GM12864 (cell line): ENCODE measurements at places on chromosomes 7 and 10.

DNA sequence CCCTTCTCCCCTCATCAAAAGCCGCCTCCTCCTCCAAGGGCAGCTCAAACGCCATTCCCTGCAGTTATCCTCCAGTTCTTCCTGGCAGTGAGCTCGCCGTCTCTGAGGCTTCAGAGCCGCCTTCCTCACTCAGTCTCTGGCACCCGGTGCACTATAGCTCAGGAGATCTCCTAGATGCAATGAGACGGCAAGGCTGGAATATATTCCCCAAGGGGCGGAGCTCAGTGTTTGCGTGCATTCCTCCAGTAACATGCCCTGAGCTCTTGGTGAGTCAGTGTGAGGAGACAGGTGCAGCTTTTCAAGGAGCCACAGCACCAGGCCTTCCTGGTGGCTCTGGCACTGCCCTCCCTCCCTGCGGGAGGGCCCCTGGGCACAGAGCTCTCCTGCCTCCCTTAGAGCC lies 512.6 kb upstream of the FOXK1 start:
- no peak for DNase-seq

GRCh38 chr7:34038816-34039470 lies 133.6 kb downstream of the BMPER start:
- DNase-seq, result no peak

DNA sequence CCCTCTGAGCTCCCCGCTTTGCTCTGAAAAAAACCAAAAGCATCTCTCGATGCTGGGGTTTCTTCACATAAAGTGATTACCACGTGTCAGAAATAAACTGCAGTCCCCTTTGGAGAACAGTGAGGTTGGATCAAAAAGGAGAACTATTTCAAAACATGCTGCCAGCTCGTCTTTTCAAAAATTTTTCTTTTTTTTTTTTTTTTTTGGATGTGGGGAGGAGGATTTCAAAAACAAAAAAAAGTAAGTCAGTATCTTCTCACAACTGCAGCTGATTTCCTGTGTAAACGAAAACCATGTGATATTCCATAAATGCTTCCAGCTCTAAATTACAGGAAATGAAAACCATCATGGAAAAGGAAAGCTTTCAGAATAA lies 155.0 kb upstream of the LYZL2 start:
- no peak for DNase-seq

DNA sequence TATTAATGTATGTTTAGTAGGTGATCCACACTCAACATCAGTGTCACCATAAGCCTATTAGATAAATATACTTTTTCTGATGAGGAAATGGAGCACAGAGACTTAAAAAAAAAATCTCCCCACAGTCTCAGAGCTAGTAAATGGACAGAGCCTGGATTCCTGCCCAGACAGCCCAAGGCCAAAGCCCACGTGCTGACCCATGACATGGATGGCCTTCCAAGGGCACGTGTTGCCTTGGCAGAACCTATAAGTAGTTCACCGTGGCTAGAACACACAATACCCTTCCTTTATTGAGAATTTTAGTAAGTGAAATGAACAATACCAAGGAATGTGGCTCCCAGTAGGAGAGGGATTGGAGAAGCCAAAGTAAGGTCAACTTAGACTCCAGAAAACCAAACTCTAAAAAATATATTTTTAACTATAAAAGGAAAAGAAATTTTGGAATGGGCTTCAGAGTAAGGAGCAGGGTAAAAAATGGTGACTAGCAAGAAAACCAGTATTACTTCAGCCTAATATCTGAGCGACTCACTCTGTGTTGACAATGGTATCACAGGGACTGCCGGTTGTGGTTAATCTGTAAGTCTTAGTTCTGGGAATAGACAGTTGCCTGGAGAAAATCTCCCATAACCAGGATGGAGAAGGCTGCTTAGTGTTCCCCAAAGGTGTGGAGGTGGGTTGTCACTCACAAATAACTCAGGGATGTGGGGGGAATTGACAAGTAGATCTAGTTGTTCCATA lies 223.0 kb downstream of the SORCS1 start:
- no peak for DNase-seq

GRCh38 chr10:132542086-132542775 lies 4.6 kb downstream of the INPP5A start:
- no peak for DNase-seq

DNA sequence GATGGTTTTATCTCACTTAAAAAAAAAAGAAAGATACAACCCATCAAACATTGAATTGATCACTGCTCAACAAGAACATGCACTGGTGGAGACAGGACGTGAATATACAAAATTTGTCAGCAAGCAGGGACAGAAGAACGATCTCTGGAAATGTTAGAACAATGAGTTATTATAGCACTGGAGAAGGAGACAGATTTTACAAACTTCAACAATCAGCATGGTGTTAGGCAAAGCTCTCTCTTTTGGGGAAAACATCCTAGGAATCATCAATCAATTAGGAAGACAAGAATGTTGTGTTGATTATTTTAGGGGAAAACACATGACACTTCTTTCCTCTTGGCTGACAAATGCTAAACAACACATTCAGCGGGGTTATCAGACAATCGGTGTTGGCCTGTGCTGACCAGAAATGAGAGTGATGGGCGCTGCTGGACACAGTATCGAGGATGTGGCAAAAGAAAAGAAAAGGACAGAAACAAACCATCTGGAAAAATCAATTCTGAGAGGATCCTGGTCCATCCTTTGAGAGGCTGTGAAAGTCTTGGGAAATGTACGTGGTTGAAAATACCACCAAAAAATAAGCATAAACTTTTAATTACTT lies 103.9 kb downstream of the RAPGEF5 start:
- no peak for DNase-seq

DNA sequence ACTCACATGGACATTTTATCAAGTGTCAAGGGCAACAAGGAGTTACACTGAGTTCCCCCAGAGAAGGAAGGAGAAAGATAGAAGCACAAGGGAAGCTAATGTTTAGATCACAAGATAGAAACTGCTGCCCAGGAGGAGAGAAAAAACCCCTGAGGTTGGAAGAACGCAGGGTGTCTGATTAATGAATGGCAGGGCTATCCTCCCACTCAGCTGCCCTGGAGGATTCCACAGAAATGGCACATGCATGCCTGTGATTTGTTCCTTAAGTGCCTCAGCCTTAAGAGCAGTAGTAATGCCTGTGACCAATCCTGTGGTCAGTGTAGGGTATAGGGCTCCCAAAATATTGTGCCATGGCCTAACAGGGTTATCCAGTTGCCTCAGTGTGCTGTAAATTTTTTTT lies 20.2 kb downstream of the DNAJB9 start:
- DNase-seq, result no peak

GRCh38 chr7:23931633-23932032 lies 221.6 kb downstream of the STK31 start:
- no peak for DNase-seq

DNA sequence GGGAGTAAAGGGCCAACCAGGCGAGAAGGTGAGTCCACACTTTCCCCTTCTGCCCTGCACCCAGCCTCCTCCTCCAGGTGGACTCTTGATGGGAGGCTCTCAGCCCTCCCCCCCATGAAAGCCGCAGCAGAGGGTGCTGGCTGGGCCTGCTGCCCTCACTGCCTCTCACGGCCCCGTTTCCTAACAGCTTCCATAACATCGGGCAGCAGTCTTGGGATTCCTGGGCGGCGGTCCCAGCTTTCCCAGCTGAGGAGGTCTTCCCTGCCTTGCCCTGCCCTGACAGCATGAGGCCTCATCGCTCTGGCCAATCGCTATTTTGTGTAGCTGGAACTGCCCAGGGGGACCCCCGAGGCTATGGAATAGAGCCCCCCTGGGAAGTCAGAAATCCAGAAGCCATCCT lies 76.3 kb downstream of the COL13A1 start:
- DNase-seq, result no peak

GRCh38 chr10:120505866-120506265 lies 48.8 kb downstream of the PLPP4 start:
- no peak for DNase-seq

GRCh38 chr7:155681663-155682062 lies 37.2 kb downstream of the RBM33 start:
- DNase-seq, result no peak

DNA sequence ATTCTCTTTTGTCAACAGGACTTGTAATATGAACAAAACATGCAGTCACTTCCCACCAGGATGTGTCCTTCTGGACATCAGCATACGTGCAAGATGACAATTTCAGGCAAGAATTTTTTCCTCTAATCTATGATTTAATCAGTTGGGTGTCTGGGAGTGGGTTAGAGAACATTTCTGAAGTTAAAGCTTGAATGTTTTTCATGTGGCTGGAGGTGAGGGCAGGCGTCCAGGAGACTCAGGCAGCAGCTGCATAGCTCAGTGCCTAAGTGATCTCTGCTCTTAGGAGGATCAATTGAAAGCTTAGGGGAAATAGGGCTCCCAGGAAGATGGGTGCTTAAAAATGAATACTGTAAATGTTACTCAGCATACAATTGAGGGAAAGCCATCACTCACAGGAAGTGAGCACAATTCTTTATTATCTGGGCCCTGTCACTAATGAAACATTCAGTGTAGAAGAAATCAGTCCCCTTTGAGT lies 457.6 kb upstream of the KLF6 start:
- DNase-seq, result no peak

DNA sequence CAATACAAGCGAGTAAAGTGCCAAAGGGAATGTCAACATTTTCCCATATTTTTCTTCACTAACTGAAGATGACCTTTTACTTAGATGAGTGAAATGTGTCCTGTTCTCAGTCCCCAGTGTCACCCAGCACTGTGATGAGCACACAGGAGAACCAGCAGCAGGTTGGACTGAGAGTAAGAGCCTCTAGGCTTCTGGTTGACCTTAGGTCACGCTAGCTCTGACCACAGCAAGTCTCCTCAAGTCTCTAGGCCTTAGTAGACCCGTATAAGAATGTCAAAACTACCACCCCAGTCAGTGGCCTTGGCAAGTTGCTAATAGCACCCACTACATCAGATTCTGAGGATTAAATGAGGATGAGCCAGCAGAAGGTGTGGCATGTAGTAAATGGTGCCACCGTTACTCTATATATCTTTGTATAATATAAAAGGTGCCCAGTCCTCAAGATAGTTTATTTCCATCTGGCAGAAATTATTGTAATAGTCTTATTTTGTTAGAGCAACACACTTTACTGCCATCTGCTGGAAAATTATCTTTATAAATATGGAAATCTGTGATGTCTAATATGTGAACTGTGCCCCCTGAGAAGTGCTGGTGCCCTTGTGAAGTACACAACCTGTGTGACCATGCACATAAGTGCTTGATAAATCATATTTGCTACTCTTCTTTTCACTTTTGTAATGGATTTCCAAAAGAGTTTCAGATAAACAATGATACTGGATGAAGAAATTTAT lies 75.7 kb downstream of the SPAG6 start:
- DNase-seq, result no peak

DNA sequence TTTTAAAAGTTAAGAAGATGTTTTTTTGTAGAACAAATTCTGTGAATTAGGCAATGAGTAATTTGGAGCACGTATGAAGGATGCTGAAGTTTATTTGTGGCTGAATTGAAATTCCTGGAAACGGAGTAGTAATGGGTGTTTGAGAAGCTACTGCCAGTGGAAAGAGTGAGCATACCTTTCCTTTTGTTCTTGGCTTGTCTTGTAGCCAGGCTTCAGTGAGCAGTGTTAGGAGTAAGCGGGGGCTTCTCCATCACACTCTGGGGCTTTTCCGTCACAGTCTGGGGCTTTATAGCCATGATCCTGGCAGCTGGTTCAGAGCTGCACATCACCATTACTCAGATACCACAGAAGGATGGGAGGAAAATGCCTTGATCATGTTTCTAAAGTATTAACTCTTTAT lies 32.3 kb downstream of the GARS1 start:
- no peak for DNase-seq

DNA sequence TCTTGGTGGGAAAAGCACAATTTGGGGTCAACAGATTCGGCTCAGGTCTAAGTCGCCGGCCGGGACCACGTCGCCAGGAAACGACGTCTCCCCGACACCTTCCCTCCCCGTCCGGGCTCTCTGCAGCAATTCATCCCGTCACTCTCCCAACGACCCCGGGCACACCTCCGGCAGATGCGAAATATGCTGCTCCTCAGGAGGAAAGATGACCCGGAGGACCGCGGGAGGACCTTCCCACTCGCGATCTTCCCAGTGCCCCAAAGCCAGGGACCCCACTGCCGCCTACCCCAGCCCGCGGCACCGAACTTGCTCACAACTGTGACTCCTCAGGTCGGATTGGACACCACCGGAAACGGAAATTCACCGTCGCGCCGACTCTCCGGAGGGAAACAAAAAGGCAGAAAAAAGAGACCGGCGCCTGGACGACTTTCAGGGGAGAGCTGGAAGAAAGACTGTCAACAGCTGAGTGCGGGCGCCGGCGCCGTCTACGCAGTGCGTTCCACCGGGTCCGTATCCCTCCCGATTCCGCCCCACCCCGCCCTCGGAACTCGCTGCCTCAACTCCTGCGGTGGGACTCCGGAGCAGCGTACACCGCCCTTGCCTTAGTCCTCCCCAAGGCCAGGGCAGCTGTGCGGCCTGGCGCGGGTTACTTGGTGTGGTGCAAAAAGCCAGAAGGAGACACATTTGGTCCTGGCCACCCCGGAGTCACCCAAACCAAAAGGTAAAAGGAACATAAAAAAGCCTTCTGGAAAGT lies 13.8 kb upstream of the SEC24C start:
- peak; percentile 81 for DNase-seq

GRCh38 chr7:125427676-125428075 lies 498.1 kb upstream of the POT1 start:
- DNase-seq, result no peak

GRCh38 chr7:116687801-116688201 lies 15.8 kb downstream of the MET start:
- no peak for DNase-seq

DNA sequence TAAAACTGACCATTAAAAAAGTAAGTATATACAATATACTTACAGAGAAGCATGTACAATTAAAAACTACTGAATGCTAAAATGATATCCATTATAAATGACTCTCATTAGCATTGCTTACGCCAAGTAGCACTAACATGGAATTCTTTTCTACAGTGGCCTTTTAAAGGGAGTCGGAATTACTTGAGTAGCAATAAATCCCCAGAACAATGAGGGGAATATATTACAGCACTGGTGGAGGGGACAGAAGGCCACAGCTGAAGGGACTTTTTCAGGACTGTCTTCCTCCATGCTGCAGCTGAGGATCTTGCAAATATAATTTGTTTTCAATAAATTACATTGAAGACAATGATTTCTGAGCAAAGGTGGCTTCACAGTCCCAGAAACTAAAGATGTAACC lies 97.0 kb downstream of the ALOX5 start:
- no peak for DNase-seq

DNA sequence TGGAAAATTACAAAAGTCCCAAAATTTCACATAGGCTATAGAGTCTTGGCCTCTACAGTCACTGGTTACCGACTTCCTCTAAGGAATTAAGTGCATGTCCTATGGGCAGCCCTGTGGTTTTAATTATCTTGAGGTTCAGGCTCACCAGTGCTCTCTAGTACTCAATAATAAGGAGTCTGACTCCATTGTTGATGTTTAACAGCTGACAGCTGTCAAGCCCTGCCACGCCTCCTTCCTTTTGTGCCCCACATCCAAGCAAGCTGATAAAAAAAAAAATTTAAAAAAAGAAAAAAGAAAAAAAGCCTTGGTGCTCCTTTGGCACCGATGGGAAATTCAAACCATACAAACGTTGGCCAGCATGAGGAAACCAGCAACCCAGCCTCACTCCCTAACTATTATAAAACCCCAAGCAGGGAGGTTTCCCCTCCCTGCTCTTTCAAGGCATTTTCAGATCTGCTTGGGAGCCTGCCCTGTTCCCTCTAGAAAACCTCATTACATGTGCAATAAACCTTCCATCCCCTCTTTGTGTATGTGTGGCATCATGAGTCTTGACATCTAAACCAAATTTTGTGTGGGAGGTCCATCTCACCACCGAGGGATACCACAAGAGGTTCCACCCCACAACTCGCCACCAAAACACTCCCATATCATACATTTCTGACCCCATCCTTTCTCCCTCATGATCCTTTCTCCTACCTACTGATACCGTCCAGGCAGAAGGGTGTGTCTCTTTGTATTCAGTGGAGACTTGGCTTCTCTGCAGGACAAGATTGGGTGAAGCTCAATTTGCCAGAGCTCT lies 70.9 kb upstream of the CCDC71L start:
- DNase-seq, result no peak
